Stimulated activated CD4-positive, alpha-beta T cell treated with anti-CD3 and anti-CD28 coated beads, Interleukin-4, amount 100 ng/mL, for 24 hours (primary cell): ENCODE measurements at places on chromosomes 1 and 21.
A peak's percentile ranks its signal among the peaks of the same experiment; 100 is the strongest.

GRCh38 chr21:46425571-46425970 is 33.1 kb upstream of the DIP2A start:
- peak; percentile 32 for DNase-seq

DNA sequence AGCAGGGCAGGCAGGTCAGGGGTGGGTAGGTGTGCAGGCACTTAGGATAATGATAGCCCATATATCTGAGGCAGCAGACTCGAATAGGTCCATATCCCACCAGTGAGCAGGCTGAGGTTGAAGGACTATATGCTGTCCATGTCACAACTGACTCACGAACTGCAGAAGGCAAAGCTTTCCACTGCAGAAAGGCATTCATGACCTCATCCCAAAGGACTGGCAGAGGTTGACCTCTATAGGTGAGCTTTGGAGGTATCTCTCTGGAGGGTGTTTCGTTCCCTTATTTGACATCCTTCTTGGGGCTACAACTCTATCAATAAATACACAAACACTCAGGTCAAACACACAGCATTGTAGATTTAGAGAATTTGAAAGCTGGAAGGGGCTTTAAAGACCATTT is 42.8 kb upstream of the MARK1 start:
- DNase-seq, result no peak

DNA sequence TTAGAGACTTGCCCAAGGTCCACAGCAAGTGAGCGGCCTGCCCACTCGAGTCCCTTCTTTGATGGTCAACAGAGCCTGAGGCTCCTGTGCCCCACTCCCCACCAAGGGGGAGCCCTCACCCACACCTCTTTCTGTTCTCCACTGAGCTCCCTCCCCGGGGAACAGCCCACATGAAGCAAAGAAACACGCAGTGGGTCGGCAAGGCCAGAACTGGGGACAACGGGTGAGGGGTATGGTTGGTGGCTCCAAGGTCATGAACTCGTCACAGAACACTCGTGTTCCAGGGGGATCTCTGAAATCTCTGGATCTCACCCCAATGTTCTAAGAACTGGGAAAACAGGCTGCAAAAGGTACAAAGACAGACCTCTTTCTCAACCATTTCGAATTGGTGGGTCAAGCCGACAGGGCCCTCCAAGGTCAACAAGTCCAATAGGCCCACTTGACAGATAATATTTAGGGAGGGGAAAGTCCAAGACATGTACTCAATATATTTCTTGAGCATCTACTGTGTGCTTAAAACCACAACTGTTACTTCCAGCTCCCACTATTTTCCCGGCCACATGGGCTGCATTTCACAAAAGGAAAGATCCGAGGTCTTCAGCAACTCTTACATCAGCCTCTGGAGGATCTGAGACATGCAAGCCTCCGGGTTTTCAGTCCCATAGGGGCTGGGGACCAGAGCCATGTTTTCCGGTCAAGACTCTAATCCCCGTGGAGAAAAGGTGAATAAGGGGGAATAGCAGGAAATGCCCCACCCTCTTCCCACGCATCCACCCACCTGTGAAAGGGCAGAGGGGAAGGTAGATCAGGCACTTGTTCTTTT is 1.1 kb upstream of the RAP1GAP start:
- no peak for DNase-seq

DNA sequence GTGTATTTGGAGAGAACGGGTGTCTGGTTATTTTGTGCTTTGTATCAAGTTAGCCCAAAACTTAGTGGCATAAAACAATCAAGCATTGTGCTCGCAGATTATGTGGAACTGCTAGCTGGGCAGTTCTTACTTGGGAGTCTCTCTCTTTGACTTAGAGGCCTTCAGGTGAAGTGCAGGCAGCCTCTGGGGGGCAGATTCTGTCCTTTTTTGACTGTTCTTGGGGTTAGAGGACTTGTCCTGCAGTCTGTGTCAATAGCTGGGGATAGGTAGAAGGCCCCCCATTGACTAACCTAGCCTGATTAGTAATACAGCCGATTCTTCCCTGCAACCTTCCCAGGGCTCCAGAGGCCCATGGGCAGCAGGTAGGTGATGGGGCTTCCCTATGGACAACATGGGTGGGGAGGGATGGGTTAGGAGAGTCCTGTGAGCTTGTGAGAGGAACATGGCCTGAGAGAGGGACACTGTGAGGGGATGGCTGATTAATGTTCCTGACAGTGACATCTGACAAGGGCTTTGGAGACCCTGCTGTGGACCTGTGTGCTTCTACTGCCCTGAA is 37.2 kb upstream of the ACOT11 start:
- DNase-seq, result no peak
